ENCODE measurements at places on chromosomes 2 and 18.

DNA sequence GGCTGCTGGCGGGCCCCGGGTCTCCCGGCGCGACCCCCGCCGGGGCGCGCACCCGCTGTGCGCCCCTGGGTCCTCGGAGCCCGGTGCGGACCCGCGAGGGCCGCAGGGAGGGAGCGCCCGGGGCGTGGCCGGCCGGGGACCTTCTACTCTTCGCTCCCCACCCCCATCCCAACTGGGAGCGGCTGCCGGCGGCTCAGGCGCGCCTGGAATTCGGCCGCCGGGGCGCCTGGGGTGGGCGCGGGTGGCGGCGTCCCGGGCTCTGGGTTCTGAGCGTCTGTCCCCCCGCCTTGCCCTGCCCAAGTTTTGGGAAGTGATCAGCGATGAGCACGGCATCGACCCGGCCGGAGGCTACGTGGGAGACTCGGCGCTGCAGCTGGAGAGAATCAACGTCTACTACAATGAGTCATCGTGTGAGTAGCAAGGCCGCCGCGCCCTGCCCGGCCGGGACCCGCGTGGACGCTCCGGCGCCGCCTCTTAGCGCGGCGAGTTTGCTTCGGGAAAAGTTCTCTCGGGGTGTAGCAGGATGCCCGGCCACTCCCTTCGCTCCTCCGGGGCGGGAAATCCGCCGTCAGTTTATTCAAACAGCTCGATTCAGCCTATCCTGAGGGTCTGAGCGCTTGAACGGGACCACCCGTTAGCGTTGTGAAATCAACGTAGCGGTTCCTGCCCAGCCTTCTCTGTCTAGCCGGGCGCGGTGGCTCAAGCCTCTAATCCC lies 502 bp downstream of the TUBB6 start:
- DNase-seq, result no peak

GRCh38 chr2:37820471-37820986 lies 104.6 kb upstream of the RMDN2 start:
- DNase-seq, result no peak

DNA sequence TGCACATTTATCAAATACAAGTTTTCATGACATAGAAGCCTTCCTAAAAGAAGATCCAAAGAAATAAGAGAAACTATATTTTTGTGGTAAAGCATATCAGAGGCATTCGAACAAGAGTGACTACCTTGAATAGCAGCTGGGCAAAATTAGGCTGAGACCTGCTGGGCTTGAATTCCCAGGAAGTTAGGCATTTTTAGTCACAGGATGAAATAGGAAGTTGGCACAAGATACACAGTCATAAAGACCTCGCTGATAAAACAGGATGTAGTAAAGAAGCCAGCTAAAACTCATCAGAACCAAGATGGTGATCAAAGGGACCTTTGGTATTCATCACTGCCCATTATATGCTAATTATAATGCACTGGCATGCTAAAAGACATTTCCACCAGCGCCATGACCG lies 1302.3 kb upstream of the NRXN1 start:
- no peak for DNase-seq

GRCh38 chr2:172402198-172402597 lies 25.2 kb upstream of the ITGA6 start:
- no peak for DNase-seq

GRCh38 chr2:206981086-206981674 lies 41.9 kb downstream of the CPO start:
- DNase-seq, result no peak

DNA sequence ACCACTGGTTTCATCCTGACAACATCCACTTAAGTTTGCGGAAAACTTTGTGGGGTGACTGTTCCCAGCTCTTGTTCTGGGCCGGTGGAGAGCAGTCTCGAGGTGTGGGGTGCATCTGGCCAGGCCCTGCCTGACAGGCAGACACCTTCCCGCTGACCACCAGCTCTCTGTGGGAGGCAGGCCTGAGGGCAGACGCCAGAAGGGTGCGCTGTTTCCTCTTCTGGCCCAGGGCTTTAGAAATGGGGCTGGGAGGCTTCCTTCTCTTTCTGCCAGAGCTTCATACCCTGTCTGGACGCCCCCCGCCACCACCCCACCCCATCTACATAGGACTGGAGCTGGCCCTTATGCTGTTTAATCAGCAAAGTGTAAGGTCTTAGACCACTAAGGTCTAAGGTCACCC lies 263.8 kb downstream of the LOXHD1 start:
- DNase-seq, result no peak

- DNase-seq, result no peak
These were observed 40.1 kb downstream of the MGAT5 start for GRCh38 chr2:134293719-134294537.

DNA sequence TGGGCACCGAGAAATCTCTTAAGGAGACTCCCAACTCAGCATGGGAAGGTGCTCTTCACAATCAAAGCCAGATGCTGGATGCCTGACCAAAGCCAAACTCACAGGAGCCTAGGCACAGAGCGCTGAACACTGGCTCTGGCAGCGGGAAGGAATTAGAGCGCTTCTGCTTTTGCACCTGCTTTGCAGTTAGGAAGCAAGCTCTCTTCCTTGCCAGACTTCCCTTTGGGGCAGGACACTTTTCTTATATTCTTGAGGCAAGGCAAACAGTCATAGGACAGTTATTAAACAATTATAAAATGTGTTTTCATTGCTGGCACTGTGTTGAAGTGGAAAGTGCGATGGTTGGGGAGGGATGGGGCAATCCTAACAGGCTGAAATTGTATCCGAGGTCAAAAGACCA lies 79.6 kb upstream of the DNMT3A start:
- no peak for DNase-seq

- DNase-seq, result no peak
These were observed 48.5 kb upstream of the DOCK10 start for GRCh38 chr2:225090746-225091145.

DNA sequence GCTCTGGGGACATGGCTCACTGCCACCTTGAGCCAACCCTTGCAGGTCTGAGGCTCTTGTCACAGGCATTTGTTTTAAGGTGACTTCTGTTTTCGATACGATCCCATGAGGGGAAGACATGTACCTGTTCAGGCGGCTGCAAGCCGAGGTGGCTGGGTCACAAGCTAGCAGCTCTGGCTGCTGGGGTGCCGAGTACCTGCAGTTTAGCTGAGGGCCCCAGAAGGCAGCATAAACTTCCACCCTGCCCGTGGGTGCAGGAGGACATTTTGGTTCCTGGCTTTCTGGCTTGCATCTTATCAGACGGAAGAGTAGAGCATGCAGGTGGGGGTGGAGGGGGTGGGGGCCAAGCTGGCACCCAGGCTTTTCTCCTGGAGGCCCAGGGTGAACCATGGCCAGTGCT lies 28.4 kb downstream of the COA5 start:
- no peak for DNase-seq

- DNase-seq, result no peak
These were observed 82.9 kb upstream of the TMEFF2 start for GRCh38 chr2:192277494-192278109.

- DNase-seq, result no peak
These were observed 505.4 kb upstream of the DDX18 start for GRCh38 chr2:117308861-117309770.

GRCh38 chr2:239300242-239300641 lies 100.6 kb downstream of the HDAC4 start:
- no peak for DNase-seq

GRCh38 chr2:234425639-234426603 lies 71.0 kb downstream of the ARL4C start:
- DNase-seq, result no peak

DNA sequence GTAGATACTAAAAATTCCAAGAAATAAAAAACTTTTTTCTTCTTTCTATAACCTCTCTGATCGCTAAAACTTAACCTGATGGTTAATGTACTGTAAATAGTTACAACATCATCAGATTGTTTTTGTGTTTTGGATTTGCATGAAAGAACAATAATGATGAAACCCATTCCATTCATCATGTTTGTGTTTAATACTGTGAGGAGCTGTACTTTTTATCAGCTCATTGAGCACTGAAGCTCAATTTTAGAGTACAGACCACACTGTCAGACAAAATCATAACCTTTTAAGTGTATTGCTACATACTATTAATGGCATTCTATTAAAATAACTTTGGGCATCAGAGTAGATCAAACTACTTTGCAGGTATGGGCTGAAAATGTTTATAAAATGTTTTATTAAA lies 14.8 kb upstream of the BBS5 start:
- no peak for DNase-seq

GRCh38 chr18:68035774-68036522 lies 519.4 kb upstream of the DSEL start:
- DNase-seq, result no peak

DNA sequence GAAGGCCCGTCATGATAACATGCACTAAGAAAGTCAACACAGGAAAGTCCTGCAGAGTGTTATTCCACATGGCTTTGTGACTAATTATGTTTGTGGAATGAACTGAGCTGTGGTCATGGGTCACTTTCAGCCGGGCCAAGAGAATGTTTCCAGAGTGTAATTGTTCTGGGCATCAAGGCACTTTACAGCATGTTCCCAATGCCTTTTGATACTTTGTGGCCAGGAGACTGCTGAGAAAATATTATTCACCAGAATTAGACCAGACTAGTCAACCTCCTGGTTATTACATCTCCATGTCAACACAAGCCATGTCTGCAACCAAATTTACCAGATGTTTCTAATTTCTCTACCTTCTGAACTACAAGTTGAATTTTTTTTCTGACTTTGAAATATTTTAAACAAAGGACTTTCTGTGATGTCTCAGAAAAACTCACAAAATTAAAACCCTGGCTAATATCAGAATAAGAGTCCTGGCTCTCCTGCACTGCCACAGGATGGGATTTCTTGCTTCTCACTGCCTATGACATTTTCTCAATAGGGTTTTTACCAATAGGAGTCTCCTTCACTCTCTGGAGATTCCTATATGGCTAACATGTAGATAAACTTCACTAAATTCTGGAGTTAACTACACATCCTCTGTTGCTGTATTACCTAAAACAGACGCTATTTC lies 90.6 kb upstream of the WDR75 start:
- DNase-seq, result no peak

GRCh38 chr18:8858888-8859511 lies 153.6 kb downstream of the MTCL1 start:
- DNase-seq, result no peak

- no peak for DNase-seq
These were observed 55.0 kb downstream of the PKDCC start for GRCh38 chr2:42102591-42103450.

DNA sequence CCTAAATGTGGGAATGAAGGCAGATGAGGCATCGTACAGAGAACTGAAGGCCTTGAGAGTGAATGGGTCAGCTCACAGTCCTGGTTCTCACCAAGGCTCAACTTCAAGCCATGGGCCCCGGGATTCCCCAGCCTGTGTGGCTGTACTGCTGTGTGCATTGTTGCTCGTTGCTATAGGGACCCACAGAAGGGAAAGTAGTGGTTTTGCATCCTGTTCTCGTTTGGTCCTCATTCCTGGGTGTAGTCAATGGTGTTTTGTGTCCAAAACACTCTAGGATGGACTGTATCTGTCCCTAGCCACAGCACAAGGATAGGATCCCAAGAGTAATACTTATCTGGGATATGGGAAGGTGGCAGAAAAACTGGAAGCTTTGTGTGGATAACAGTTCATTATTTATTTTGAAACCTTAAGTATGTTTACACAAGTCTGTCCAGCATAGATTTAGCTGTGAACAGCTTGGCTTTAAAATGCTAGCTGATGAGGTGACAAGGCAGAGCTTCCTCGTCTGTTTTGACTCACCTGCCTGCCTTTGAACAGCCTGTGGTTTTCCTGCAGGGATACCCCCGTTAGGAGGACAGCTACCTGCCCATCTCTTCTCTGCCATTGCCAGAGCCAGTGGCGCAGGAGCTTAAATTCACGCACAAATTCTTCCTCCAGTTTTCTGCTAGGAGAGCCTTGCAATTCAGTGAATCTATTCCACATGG lies 85.0 kb downstream of the WDSUB1 start:
- DNase-seq, result no peak

GRCh38 chr2:223989856-223990232 lies 32.6 kb downstream of the MRPL44 start:
- DNase-seq, result no peak

DNA sequence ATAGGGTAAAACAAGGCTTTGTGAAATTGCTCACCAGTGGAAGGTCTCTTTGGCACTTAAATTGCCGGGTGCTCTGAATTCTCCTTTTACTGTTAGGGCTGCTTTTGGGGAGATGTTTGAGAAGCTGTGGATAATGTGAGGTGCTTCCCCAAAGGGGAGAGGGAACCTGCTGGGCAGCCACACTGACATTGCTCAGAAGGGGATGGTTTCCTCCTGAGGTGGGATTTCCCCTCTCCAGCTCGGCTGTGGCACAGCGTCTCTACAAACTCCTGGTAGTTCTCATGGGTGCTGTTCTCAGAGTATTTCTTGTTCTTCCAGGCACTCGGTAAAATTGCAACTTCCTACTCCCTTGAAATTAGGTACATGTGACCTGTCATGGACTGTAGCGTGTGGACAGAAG lies 124.2 kb downstream of the LPIN1 start:
- DNase-seq, result no peak

DNA sequence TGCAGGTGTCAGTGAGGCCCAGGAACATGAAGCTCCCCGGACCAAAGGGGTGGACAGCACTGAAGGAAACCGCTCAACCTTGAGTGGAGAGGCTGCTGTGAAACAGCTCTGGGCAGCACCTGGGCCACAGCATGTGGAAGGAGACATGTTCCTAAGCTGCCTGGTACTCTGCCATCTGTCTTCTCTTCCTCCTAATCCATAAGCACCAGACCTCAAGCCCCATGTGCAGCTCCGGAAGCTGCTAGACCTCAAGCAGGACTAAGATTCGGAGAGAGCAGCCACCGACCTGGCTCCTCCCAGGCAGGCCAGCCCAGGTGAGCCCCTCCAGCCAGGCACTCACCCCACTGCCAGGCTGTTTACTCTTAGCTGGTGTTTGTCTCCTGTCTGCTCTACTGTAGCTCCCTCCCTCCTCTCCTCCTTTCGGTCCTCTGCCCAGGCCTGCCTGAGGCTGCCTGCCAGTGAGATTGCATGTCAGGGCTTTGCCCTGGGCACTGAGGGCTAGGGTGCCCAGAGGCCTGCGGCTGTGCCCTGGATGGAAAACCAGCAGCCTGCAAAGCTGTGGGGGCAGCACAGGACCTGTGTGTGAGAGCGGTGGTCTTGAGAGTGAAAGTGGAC lies 53.7 kb downstream of the BCL11A start:
- DNase-seq, result no peak

- no peak for DNase-seq
These were observed 592.3 kb downstream of the THSD7B start for GRCh38 chr2:137357634-137358033.
